ENCODE measurements at places on chromosomes 7 and 10.
A peak's percentile ranks its signal among the peaks of the same experiment; 100 is the strongest.

- H3K36me3 ChIP-seq, result no peaks in the 10 kb centered on the region
- H3K27me3 ChIP-seq, result no peaks in the 10 kb centered on the region
- no peaks in the 10 kb centered on the region for H3K4me1 ChIP-seq
- H3K27ac ChIP-seq, result no peak overlapping the region
Measured at GRCh38 chr10:74246495-74246894, 95.5 kb downstream of the ADK start.

DNA sequence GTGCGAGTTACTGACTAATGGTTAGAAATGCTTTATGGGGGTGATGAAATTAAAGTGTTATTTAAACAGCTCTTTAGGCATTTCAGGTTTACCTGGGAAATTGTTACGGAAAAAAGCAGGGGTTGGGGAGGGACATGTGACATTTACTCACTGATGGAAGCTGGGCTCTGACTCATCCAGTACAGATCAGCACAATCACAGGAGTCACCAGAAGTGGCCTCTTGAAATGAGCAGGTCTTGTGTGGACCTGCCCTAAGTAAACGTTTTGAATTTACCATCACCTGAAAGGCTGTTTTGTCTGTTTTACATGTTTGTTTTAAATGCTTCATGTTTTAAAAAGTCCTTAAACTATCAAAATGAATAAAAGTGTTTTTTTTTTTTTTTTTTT, 2.3 kb downstream of the GLRX3 start:
- DNase-seq, result no peak
- peaks cover 8% of the 10 kb centered on the region for H3K4me1 ChIP-seq
- peaks cover 4% of the 10 kb centered on the region for H3K36me3 ChIP-seq
- H3K27me3 ChIP-seq, result no peaks in the 10 kb centered on the region
- no peak overlapping the region for H3K27ac ChIP-seq
- no peak overlapping the region for H3K4me3 ChIP-seq

- no peak overlapping the region for H3K4me3 ChIP-seq
- DNase-seq, result no peak
- peak overlapping the region; percentile 82 for H3K27ac ChIP-seq
- H3K4me1 ChIP-seq, result peaks cover 56% of the 10 kb centered on the region
Measured at GRCh38 chr10:102773320-102773719, 29.6 kb downstream of the WBP1L start.

- H3K4me1 ChIP-seq, result no peaks in the 10 kb centered on the region
- H3K27ac ChIP-seq, result no peak overlapping the region
- no peaks in the 10 kb centered on the region for H3K27me3 ChIP-seq
- H3K36me3 ChIP-seq, result peaks cover 10% of the 10 kb centered on the region
- no peak overlapping the region for H3K4me3 ChIP-seq
Measured at GRCh38 chr10:73759512-73760115, 15.4 kb downstream of the SEC24C start.

GRCh38 chr7:39888171-39888853, 61.7 kb upstream of the CDK13 start:
- no peaks in the 10 kb centered on the region for H3K36me3 ChIP-seq
- no peak overlapping the region for H3K27ac ChIP-seq
- no peaks in the 10 kb centered on the region for H3K4me1 ChIP-seq
- no peak overlapping the region for H3K4me3 ChIP-seq
- DNase-seq, result no peak

DNA sequence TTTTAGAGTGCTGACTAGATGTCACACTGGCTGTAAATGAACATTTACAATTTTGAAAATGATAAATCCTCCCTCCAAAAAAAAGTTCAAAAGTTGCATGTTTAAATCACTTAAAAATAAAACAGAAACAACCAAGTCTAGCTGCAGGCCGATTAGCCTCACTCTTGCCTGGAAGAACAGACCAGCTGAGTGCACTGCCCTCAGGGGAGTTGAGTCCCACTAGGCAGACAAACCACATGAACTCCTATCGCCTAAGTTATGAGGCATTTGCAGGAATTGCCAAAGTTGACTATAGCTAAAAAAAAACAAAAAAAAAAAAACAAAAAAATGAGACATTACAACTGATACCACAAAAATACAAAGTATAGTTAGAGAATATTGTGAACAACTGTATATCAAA, 510.0 kb downstream of the ANKRD7 start:
- H3K27ac ChIP-seq, result no peak overlapping the region
- no peak for DNase-seq
- no peak overlapping the region for H3K4me3 ChIP-seq
- no peaks in the 10 kb centered on the region for H3K36me3 ChIP-seq

DNA sequence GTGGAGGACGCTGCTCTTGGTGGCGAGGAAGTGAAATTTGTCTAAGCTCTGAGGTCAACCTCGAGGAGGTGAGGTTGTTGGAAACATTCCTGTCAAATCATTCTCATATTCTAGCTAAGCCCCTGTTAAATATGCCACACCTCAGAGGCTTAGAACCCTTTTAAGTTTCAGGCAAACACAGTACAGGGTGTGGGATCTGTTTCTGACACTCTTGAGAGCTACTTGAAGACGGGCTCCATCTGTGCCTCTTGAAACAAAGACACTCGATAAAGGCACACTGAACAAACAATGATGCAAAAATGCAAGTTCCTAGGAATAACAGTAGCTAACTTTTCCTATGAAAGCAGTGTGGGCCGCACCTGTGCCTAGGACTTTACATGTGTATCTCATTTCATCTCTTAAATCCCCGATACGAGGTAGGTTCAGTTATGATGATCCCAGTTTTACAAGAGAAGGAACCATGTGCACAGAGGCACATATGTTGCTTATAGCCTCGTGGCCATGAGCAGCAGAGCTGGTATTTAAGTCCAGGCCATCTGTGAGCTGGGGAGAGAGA, 299.2 kb downstream of the CCDC3 start:
- H3K27me3 ChIP-seq, result no peaks in the 10 kb centered on the region
- H3K4me3 ChIP-seq, result no peak overlapping the region
- no peaks in the 10 kb centered on the region for H3K36me3 ChIP-seq
- H3K27ac ChIP-seq, result no peak overlapping the region

DNA sequence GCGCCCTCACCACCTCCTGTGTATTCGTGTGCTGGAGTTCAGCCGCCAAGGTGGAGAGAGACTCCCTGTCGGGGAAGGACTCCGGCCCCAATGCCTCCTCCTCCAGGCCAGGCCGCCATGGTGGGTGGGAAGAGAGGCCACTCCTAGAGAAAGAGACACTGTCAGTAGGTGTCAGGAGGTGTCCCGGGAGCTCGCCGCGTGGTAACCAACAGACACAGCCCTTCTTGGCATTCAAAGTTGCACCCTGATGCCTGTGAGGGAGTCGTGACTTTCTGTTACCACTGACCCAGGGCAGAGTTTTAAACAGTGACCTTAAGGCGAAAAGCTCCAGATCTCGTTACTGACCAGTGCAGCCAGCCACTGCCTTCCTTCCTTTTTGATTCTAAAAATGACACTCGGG, 155.2 kb downstream of the CUX1 start:
- no peak for DNase-seq
- H3K27me3 ChIP-seq, result no peaks in the 10 kb centered on the region
- H3K4me1 ChIP-seq, result no peaks in the 10 kb centered on the region
- no peak overlapping the region for H3K4me3 ChIP-seq

GRCh38 chr10:43667317-43667731, 18.6 kb upstream of the ZNF32 start:
- no peaks in the 10 kb centered on the region for H3K27me3 ChIP-seq
- no peak for DNase-seq
- no peak overlapping the region for H3K27ac ChIP-seq
- peaks cover 3% of the 10 kb centered on the region for H3K4me1 ChIP-seq
- no peaks in the 10 kb centered on the region for H3K36me3 ChIP-seq
- H3K4me3 ChIP-seq, result peak overlapping the region; percentile 25

GRCh38 chr7:77316219-77316978, 99.8 kb downstream of the GSAP start:
- H3K27ac ChIP-seq, result peak overlapping the region; percentile 2
- no peak overlapping the region for H3K4me3 ChIP-seq
- DNase-seq, result no peak
- H3K27me3 ChIP-seq, result no peaks in the 10 kb centered on the region
- no peaks in the 10 kb centered on the region for H3K4me1 ChIP-seq
- peaks cover 17% of the 10 kb centered on the region for H3K36me3 ChIP-seq

GRCh38 chr10:88848499-88848898, 3.1 kb downstream of the ANKRD22 start:
- no peaks in the 10 kb centered on the region for H3K36me3 ChIP-seq
- DNase-seq, result no peak
- no peak overlapping the region for H3K27ac ChIP-seq
- no peaks in the 10 kb centered on the region for H3K27me3 ChIP-seq

GRCh38 chr10:21264271-21264670, 261.2 kb downstream of the SKIDA1 start:
- no peak overlapping the region for H3K27ac ChIP-seq
- H3K36me3 ChIP-seq, result no peaks in the 10 kb centered on the region
- no peaks in the 10 kb centered on the region for H3K4me1 ChIP-seq
- no peaks in the 10 kb centered on the region for H3K27me3 ChIP-seq

- H3K4me3 ChIP-seq, result no peak overlapping the region
- no peak overlapping the region for H3K27ac ChIP-seq
- H3K36me3 ChIP-seq, result no peaks in the 10 kb centered on the region
- DNase-seq, result no peak
- no peaks in the 10 kb centered on the region for H3K4me1 ChIP-seq
Measured at GRCh38 chr7:39741942-39742623, 118.7 kb downstream of the RALA start.

DNA sequence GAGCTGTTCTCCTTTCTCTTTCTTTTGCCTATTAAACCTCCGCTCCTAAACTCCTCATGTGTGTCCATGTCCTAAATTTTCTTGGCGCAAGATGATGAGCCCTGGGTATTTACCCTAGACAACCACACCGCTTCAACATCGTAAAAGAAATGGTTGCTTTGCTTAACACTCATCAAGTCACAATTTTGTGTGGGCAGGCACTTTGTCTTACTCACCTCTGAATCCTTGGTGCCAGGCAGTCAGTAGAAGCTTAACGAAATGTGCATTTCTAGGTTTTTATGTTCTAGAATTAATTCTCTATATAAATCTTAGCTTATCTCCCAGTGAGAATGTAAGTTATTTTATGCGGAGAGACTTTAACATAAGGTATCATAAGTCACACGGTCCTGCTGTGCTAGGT, 478.7 kb downstream of the CALN1 start:
- no peaks in the 10 kb centered on the region for H3K27me3 ChIP-seq
- no peaks in the 10 kb centered on the region for H3K4me1 ChIP-seq
- H3K4me3 ChIP-seq, result no peak overlapping the region
- H3K27ac ChIP-seq, result no peak overlapping the region
- no peaks in the 10 kb centered on the region for H3K36me3 ChIP-seq

DNA sequence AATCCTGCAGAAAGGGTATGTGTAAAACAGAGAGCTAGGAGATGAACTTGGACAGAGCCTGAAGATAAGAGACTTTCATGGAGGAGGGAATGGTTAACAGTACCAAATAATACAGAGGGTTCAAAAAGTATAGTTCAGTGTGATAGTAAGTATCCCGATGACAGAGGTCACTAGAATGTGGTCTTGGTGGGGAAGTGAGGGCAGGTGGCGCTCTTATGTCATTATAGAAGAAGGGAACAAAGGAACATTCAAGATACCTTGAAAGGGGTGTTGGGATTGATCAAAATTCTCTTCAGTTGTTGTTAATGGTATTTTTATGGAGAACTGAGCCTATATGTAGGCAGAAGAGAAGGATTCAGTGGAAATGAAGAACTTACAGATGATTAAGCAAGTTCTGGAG, 312.5 kb downstream of the SUGCT start:
- H3K4me1 ChIP-seq, result no peaks in the 10 kb centered on the region
- H3K4me3 ChIP-seq, result no peak overlapping the region
- no peaks in the 10 kb centered on the region for H3K27me3 ChIP-seq
- no peak overlapping the region for H3K27ac ChIP-seq
- H3K36me3 ChIP-seq, result no peaks in the 10 kb centered on the region

DNA sequence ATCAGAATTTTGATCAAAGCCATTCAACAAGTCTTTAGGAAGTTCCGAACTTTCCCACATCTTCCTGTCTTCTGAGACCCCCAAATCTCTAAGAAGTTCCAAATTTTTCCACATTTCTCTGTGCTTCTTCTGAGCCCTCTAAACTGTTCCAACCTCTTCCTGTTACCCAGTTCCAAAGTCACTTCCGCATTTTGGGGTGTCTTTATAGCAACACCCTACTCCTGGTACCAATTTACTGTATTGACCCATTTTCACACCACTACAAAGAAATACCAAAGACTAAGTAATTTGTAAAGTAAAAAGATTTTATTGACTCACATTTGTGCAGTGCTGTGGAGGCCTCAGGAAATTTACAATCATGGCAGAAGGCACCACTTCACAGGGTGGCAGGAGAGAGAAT, 385.8 kb upstream of the GHITM start:
- DNase-seq, result no peak
- H3K4me3 ChIP-seq, result no peak overlapping the region
- no peak overlapping the region for H3K27ac ChIP-seq

GRCh38 chr7:34787586-34787985, 129.6 kb downstream of the NPSR1 start:
- no peak overlapping the region for H3K27ac ChIP-seq
- no peak overlapping the region for H3K4me3 ChIP-seq
- no peaks in the 10 kb centered on the region for H3K36me3 ChIP-seq
- H3K27me3 ChIP-seq, result no peaks in the 10 kb centered on the region
- no peak for DNase-seq
- no peaks in the 10 kb centered on the region for H3K4me1 ChIP-seq

GRCh38 chr7:156751319-156751718, 110.7 kb downstream of the RNF32 start:
- H3K4me1 ChIP-seq, result no peaks in the 10 kb centered on the region
- no peak for DNase-seq
- H3K4me3 ChIP-seq, result no peak overlapping the region
- H3K27ac ChIP-seq, result no peak overlapping the region
- H3K27me3 ChIP-seq, result no peaks in the 10 kb centered on the region

GRCh38 chr7:149796287-149796860, 23.0 kb upstream of the ZNF467 start:
- no peak overlapping the region for H3K4me3 ChIP-seq
- DNase-seq, result no peak
- no peaks in the 10 kb centered on the region for H3K27me3 ChIP-seq
- no peaks in the 10 kb centered on the region for H3K4me1 ChIP-seq
- no peaks in the 10 kb centered on the region for H3K36me3 ChIP-seq
- no peak overlapping the region for H3K27ac ChIP-seq

DNA sequence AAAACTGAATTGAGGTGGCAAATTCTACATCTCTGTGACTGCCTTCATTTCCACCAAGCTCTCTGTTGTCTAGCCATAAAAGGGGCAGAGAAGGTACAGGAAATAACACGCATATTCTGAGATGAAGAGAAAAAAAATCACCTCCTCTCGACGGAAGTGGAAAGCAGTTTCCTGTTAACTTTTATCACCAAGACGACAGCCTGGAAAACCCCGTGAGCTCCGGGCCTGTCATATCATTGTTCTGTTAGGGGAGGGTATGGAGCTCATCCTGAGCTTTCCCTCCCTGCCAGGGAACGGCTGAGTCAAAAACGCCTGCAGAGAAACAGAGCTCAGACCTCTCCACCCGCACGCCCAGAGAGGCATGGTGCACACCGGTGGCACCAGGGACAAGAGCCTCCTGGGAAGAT, 200.3 kb downstream of the PRPF18 start:
- no peaks in the 10 kb centered on the region for H3K27me3 ChIP-seq
- peaks cover 2% of the 10 kb centered on the region for H3K4me1 ChIP-seq
- DNase-seq, result no peak
- peak overlapping the region; percentile 3 for H3K27ac ChIP-seq
- H3K4me3 ChIP-seq, result no peak overlapping the region

- peaks cover 18% of the 10 kb centered on the region for H3K36me3 ChIP-seq
- peaks cover under 1% of the 10 kb centered on the region for H3K4me1 ChIP-seq
- H3K27ac ChIP-seq, result no peak overlapping the region
Measured at GRCh38 chr10:369221-369683, 234.0 kb downstream of the ZMYND11 start.
